ENCODE measurements at places on chromosomes 11 and 22. TPM values are rescaled to one million over a fixed set of nuclear protein-coding genes. Genes with fewer than 3 reads are reported as not detected.

DNA sequence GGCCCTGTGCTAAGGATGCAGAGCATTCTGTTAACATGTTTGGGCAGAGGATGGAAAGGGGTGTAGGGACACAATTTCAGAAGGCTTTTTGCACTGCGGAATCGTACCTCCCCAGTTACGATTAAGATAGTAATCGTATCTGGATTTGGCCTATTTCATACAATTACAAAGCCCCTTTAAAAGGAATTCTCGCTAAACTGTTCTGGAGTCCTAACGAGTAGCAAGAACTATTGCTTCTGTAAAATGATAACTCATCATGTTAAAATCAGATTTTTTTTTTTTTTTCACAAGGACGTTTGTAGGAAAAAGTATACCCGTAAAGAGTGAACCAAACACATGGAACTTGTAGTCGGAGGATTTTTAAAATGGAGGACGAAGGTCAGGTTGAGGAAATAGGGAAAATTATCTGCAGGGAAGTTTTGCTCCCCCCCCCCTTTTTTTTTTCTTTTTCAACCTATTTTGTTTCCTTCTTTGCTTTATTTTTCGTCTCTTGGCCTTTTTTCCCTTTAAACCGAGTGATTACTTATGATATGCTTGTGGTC is 934 bp downstream of the HSD17B12 start:
- no peak for DNase-seq

GRCh38 chr11:3369366-3369765 is 9.6 kb downstream of the ZNF195 start:
- no peak for DNase-seq

C11orf97 gene
- total RNA-seq: not detected

SEPTIN3 gene
- 5.7 TPM for total RNA-seq

DNA sequence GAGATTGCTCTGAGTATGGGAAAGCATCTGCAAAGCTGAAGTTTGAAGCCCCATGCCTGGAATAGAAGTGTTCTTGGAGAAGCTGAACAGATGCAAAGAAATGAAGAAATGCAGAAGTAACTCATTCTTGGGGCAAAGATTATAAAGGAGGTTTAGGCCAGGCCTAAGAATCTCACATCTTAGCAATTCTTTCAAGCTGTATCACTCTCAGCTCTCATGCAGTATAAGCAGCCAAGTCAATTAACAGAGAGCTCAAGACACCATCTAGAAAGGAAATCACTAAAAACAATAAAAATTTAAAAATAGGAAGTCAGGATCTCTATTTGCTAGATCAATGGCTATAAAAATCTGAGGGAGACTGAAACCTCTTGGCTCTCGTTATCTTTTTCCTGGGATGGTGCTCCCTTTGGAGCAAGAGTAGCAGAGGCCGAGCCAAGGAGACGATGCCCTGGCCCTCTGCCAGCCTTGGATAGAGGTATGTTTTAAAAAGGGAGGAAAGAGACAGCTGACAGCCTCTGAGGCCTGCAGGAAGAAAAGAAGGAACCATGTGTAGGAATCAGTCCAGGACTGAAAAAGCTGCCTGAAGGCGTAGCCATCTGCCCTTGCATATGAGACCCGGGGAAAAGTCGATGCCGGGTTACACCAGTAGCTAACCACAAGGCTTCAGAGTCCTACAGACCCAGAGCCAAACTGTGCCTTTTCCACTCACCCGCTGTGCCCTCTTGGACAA is 229.8 kb downstream of the BLID start:
- DNase-seq: no peak

ZNF214 gene
- total RNA-seq: not detected

- DNase-seq: no peak
These were observed 2.1 kb upstream of the INPP5J start for GRCh38 chr22:31120642-31121041.

DNA sequence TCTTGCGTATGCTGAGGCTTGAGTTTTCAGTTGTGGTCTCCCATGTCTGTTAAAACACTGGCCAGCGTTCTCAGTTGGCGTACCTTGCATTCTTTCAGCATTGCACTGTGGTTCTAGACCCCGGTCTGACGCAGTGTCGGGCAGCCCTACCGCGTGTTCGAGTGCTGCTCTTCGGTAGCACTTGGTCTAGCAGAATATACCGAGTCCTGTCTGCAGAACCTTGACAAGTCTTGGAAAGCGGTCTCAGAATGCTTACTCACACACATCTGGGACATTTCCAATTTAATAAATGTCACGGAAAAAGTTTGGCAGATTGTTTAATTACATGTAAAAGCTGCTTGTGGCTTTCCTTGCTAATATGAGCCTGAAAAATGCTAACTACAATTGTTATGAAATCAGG is 32.6 kb downstream of the PPFIA1 start:
- DNase-seq: no peak

JAM3 gene
- 4.7 TPM for total RNA-seq

CCDC83 gene
- total RNA-seq: not detected

Data from activated CD4-positive, alpha-beta T cell treated with anti-CD3 and anti-CD28 coated beads, Interleukin-2, amount 10 ng/mL, durations not matched to agents 24 days and 14 days (primary cell).